ENCODE measurements at places on chromosomes 6 and 20.

GRCh38 chr6:134375220-134375580 lies 57.3 kb upstream of the SGK1 start:
- no peak for DNase-seq

DNA sequence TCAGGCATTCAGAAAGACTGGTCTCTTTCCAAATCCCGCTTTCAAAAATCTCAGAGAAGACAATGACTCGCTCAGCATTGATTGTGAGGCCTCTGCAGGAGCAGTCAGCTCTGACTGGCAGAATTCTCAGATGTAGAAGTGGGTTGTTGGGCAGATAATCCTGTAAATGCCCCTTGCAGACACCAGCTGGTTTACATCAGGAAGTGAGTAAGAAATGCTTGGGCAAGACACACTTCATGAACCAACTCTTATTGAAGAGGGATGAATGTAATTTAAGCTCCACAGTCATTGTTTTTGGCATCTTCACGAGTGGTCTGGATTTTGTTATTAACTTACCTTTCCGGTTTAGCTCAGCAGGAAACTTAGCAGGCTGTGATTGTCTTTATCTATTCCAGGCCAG lies 166.6 kb downstream of the PLCB4 start:
- DNase-seq, result no peak

DNA sequence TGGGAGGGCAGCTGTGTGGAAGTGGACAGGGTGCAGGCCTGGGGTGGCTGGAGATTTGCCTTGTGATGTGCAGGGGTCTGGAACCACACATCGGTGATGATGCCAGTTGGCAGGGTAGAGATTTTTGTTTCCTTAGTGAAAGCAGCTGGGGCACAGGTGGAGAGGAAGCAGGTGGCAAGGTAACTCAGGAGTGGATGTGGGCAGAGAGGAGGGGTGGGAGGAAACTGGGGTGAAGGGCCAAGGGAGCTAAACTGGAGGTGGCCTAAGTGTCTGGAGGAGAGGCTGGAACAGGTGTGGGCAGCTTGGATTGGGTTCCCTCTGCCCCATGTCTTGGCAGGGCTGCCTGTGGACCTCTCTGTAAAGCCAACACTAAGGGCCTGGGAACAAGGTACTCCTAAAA lies 4.7 kb upstream of the SCUBE3 start:
- DNase-seq, result no peak

GRCh38 chr6:72940265-72940664 lies 285.0 kb downstream of the KHDC1L start:
- DNase-seq, result no peak

DNA sequence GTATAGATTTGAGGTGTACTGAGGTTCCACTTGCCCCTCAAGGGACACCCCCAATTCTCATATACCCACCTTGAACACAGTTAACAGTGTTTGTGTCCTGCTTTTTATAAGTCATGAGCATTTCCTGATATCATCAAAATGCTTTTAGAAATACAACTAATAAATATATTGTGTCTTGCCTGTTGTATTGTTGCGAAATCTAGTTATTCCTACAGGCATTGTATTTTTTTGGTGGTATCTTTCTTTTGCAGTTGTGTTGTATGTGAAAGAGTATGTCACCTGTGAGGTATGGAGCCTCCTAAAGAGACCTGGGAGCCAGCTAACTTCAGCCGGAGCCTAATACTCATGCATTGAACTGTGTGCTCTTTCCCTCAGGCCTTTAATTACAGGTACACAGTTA lies 40.7 kb downstream of the CDYL start:
- DNase-seq, result no peak

GRCh38 chr6:151620179-151620578 lies 126.4 kb downstream of the CCDC170 start:
- DNase-seq, result no peak

- DNase-seq, result no peak
Measured at GRCh38 chr6:24229696-24230405, 103.8 kb downstream of the NRSN1 start.

DNA sequence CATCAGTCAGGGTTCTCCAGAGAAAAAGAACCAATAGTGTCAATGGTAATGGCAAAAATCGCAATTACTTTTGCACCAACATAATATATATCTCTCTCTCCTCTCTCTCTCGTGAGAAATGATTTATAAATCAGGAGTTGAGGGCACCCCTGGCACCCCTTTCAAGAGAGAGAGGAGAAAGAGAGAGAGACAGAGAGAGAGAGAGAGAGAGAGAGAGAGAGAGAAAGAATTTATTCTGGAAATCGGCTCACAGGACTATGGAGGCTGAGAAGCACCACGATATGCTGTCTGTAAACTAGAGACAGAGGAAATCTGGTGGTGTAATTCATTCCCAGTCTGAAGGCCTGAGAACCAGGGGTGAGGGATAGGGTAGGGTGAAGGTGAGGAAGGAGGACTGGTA lies 201.9 kb upstream of the MAP3K7 start:
- no peak for DNase-seq

DNA sequence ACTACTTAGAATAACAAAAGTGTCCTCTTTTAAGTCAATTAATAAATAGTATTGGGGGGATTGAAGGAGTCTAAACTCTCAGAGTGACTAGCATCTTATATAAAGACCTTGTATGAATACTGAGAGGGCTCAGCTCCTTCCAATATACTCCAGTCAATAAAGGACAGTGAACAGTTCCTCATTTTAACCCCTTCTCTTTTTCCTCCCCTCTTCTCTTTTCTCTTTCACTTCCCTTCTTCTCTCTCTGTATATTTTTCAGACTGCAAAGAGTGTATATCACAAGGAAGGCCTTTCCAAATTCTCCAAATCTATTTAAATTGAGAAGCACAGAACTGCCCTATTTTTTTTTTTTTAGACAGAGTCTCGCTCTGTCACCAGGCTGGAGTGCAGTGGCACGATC lies 99.5 kb downstream of the CD164 start:
- no peak for DNase-seq

DNA sequence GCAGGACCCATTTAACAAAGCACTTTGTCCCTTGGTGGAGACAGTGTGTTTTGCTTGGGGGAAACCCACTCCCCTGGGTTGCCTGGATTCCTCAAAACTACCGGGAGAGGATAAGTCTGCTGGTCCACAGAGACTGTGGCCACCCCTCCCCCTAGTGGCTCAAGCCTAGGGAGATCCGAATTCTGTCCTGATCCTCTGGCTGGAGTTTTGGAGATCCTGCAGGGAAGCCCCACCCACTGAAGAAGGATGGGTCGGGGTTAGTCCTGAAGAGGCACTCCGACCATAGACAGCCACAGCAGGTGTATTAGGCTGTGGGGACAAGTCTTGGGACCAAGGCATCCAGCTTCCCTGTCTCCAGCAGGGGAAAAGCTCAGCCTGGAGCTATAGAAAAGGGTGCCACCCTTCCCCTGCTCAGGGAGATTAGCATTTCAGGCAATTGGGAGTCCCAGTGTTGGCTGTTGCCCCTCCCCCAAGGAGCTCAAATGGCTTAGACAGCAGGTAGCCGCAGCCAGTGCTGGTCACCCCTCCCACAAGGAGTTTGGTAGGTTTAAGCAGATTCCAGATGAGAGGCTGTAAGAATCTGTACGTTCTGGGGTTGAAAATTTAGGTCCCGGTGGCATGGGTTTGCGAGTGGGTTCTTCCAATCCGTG lies 750.0 kb downstream of the TBC1D32 start:
- DNase-seq, result no peak

- no peak for DNase-seq
Measured at GRCh38 chr6:23036406-23036983, 467.1 kb downstream of the HDGFL1 start.

GRCh38 chr20:45969712-45970634 lies 2.0 kb downstream of the ZNF335 start:
- DNase-seq, result peak; percentile 34

DNA sequence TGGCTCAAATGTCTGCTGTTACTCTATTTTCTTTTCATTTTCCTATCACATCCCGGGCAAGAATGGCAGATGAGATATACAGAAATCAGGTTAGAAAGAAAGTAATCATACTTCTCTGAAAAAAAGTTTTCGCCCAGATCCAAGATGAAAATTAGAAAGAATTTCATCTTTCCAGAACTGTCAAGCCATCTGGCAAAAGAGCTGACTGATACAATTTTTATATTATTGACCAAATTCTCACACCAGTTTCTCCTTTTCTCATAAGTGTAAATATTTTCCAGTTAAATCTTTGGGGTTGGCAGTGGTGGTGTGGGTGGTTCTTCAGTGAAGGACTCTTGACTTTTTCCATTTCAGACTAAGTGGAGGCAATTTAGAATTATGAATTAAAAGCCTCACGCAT lies 371.9 kb downstream of the CD83 start:
- DNase-seq, result no peak

GRCh38 chr6:159919011-159919511 lies 28.3 kb downstream of the MAS1 start:
- DNase-seq, result no peak

DNA sequence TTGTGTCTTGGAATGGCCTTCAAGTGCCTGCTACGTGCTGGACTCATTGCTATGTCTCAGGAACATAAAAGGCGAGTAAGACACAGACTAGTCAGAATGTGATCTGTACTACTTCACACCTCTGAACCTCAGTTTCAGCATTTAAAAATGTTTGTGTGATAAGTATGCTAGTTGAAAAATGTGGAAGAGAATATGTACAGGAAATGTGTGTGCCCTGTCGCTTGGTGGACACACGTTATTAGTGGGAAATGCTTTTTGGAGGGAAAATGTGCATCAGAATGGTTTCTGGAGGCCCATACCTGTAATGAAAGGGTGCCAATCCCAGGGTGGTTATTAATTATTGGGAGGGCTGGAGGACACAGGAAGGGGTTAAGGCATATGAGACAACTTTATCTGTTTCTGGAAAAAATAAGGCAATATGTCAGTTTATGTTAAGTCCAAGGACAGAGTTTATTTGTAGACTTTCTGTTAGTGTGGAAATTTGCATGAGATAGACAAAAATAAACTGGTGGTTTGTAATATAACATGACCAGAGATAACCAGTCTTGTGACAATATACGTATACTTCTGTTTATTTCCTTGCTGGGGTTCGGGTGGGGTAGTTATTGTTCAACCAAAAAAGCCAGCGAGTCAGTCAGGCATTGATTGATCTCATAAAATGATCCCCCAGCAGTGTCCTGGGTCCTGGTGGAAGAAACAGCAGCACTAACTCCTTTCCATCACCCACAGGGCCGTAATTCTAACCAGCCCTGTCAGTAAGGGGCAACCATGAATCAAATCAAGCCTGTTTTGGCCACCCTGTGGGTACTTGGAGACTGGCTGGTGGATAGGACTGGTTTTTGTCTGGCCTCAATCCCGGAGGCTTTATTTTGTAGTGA lies 117.9 kb downstream of the JARID2 start:
- no peak for DNase-seq

DNA sequence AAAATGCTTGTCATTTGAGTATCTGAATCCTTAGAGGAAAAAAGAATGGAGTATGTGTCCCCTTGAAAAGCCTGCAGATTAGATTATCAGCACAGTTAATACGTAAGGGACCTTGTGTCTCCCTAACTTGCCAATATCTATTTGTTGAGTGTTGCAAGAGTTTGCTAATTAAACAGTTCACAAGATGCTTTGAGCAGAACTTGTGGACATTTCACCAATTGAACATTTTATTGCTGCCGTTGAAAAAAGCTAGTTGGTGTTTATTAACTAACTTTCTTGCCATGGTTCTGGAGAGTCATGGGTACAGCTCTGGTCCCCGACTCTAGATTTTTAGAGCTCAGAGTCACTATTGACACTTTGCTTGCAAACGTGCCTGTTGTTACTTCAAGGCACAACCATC lies 30.6 kb upstream of the PRDM1 start:
- no peak for DNase-seq

DNA sequence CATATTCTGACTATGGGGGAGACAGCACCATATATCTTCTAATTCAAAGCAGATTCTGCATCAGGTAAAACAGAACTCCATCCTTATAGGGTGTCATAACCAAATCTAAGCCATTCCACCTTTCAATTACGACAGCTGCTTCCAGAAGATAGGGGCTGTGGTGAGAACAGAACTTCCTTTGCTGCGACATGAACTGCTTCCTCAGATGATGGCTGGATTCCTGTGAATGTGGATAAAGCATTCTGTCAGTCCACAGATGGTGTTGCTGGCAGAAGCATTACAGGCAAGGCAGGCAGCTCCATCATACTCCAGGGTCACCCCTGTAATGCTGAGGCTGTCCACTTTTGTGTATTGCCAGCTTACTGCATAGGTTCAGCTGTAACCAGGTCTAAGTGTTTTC lies 172.1 kb upstream of the PROKR2 start:
- DNase-seq, result no peak
